ENCODE measurements at places on chromosomes 13 and 19.

DNA sequence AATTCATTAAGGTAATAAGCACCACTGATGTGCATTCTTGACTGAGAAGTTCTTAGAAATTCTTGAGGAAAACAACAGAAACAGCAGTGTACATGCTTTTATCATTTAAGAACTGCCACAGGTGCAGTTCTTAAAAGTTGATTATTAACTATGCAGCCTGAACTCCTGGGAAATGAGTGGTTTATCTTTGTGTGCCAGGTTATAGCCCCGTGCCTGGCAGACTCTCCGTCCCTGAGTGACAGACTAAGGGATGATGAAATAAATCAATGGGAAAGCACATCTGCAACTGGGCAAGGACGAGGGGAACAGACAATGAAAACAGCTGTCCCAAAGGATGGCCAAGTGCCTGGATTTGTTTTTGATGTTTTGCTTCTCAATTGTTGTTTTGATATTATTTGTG, 84.4 kb upstream of the SPATA13 start:
- DNase-seq = no peak

- DNase-seq = no peak
Measured at GRCh38 chr19:19613506-19613905, 5.0 kb downstream of the PBX4 start.

GRCh38 chr13:29193083-29193482, 372.9 kb downstream of the MTUS2 start:
- DNase-seq = no peak

GRCh38 chr19:32421589-32422361, 16.2 kb downstream of the DPY19L3 start:
- DNase-seq = no peak

- DNase-seq = no peak
Measured at GRCh38 chr13:102879793-102880499, 34.1 kb downstream of the ERCC5 start.

DNA sequence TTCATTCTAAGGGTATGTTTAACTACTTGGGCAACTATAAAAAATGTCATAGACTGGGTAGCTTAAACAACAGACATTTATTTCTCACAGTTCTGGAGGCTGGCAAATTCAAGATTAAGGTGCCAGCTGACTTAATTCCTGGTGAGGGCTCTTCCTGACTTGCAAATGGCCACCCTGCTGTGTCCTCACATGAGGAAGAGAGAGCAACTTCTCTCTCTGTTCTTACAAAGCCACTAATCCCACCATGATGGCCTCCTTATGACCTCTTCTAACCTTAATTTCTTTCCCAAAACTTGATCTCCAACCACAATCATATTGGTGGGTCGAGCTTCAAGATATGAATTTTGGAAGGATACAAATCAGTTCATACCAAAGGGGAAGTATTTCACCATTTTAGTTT, 399.0 kb downstream of the DCT start:
- DNase-seq = no peak

GRCh38 chr19:32318884-32319520, 26.4 kb upstream of the ZNF507 start:
- no peak for DNase-seq

- no peak for DNase-seq
Measured at GRCh38 chr13:108525827-108526226, 103.6 kb upstream of the MYO16 start.

- no peak for DNase-seq
Measured at GRCh38 chr13:49443357-49443703, 534 bp downstream of the CAB39L start.

DNA sequence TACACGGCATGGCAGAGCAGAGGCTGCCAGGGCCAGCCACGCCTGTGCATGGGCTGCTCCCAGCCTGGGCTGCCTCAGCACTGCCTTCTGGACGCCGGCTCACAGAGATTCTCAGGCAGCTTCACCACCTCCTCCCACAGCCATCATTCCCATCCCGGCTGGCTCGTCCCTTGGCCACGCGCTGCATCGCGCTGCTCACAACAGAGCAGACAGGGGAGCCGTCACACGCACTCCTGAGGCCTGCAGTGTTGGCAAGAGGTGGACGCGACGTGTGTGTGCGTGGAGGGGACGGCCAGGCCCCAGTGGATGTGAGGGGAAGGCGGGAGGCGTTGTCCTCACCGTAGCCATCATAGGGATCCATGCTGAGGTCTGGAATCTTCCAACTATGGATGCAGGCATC, 7.6 kb upstream of the PRKD2 start:
- DNase-seq = no peak

DNA sequence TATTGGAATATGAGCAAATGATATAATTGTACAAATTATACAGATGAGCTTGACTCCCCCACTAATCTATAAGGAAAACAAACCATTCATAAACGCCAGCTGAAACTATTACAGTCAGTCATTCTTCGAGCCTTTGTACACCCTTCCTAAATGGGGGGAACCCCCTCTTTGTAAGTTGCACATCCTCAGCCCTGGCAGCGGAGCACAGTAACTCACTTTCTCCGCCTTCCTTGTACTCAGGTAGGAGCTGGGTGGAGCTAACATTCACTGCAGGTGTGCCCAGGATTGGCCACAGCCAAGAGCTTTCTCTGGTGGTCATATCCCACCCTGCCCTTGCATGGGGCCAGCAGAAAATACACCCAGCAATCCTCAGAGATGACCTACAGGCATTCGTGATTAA, 28.6 kb downstream of the PIN1 start:
- no peak for DNase-seq

DNA sequence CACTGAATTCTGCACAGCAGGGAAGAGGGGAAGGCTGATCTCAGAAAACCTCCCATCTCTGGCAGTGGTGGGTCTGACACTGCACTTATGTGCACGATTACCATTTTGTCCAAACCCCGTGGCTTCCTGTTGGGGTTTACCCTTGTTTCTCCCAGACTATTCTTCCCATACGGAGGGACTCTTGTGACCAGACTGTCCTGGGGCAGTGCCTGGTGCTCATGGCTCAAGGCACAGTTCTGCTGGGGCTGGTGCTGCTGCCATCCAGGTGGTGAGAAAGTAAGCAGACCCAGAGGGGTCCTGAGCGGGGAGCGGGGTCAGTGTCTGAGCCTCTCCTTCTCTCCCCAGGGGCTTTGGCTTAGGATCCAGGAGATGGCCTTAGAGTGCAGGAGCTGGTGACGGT, 5.1 kb upstream of the SIGLEC9 start:
- no peak for DNase-seq

DNA sequence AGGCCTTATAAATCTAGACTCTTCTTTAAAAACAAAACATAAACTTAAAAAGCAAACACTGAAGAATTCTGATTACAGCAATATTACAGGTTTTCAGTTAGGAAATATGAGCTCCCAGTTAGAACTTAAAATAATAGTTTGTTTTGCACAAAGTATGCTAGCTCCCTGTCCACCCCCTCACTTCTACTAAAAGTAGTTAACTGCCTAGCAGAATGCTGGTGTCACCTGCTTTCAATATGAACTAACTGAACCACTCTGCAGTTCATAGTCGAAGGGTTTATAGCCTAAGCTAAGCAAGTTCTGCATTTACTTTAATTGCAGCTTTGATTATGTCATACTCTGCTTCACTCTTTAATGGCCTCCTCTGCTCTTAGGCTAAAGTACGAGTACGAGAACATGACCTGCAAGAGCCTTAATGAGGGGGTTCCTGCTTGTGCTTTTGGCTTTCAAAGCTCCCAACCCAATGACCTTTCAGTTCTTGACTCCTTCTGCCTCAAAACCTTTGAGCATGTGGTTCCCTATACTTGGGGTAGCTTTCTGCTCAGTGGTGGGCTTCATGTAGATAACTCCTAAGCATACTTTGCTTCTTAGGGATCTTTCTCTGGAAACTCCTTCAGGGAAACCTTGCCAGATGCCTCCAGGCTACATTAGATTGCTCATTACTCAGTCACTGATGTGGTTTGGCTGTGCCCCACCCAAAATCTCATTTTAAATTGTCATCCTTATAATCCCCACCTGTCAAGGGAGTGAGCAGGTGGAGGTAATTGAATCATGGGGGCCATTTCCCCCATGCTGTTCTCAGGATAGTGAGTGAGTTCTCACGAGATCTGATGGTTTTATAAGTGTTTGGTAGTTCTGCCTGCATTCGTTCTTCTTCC, 278.9 kb upstream of the ARGLU1 start:
- no peak for DNase-seq

- no peak for DNase-seq
Measured at GRCh38 chr19:33674626-33675367, 53.0 kb downstream of the CHST8 start.

DNA sequence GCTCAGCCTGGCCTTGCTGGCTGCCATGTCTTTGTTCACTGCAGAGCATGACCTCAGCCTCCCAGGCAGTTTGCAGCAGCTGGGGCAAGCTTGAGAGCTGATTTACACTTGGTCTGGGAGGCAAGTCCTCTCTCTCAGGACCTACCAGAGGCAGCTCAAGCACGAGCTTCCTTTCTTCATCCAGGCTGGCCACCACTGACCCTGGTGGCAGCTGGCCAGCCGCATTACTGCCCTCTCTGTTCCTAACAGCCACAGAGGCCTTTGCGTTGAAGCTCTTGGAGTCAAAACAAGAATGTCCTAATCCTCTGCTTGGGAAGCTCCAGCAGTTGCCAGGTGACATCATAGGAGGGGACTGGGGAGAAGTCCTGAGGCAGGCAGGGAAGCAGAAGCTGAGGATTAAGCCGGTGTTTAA, 85.7 kb downstream of the NUFIP1 start:
- no peak for DNase-seq

- no peak for DNase-seq
Measured at GRCh38 chr13:53415135-53415534, 386.5 kb downstream of the OLFM4 start.

DNA sequence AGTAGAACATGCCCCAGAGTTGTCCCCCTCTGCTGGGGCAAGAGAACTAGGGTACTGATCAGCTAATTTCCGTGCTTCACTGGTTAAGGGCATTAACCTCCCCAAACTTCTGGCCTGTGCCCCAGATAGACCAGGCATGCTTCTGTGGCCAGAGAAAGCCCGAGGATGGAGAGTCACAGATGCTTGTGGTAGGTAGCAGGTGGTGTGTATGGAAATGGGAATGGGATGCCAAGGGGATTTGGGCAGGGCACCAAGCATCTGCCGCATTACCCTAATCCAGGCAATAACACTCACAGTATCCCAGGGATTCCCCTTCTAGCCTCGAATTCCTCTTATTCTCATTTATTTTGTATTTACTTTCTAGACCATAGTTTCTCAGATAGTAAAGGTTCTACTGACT, 124.8 kb upstream of the KLF12 start:
- no peak for DNase-seq

- no peak for DNase-seq
Measured at GRCh38 chr19:29537601-29538000, 11.8 kb downstream of the VSTM2B start.

- no peak for DNase-seq
Measured at GRCh38 chr13:104014803-104015645, 948.8 kb upstream of the SLC10A2 start.

GRCh38 chr13:113850722-113851479, 13.0 kb downstream of the GAS6 start:
- DNase-seq = no peak

GRCh38 chr13:28534801-28535200, 39.9 kb upstream of the FLT1 start:
- no peak for DNase-seq

GRCh38 chr13:42551611-42552010, 22.3 kb upstream of the TNFSF11 start:
- no peak for DNase-seq

- no peak for DNase-seq
Measured at GRCh38 chr13:67833564-67833963, 603.4 kb upstream of the PCDH9 start.

GRCh38 chr19:6925801-6926751, 38.7 kb downstream of the ADGRE1 start:
- peak; percentile 15 for DNase-seq

DNA sequence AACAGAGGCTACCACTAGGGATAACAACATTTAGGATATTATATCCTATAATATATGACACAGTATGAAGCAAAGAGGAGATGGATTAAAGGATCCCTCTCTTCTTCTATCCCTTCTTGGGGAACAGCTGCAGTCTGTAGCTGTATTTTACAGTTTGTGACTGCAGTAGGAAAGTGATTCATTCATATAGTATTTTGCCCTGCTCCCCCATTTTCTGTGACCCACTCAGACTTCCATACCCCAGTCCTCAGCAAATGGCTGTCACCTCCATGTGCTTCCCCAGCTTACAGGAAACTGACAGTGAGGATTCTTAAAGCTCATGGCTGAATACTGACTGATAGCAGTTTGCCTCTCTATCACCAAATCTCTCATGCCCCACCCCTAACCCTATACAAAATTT, 27.5 kb downstream of the MICU2 start:
- DNase-seq = no peak

GRCh38 chr13:33087790-33088189, 71.6 kb downstream of the KL start:
- DNase-seq = no peak

GRCh38 chr13:45456196-45456972, 8.4 kb upstream of the COG3 start:
- no peak for DNase-seq

GRCh38 chr19:18208098-18208951, 4.5 kb upstream of the RAB3A start:
- no peak for DNase-seq

GRCh38 chr13:103040006-103040405, 26.2 kb downstream of the SLC10A2 start:
- no peak for DNase-seq

DNA sequence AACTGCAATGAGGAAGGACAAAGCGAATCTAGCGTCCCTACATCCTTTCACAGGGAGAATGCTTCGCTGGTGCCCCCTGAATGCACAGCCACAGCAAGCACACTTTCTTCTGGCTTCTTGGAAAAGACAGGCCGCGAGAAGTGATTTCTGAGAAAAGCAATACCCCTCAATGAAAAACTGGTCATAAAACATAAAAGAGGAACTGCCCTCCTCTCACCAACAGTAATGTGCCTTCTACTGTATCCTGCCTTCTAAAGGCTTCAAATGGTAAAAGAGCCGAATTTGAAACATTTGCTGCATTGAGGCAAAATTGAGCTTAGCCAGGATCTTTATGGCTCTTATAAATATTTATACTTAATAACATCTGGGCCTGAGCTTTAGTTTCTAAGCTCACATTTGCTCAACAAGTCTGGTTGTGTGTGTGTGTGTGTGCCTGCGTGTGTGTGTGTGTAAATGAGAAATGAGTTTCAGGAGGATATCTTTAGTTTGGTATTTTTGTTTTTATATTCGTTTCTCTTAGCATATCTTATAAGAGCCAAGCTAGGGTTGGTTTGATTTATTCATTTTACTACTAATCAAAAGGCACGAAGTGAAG, 246.1 kb upstream of the MAB21L1 start:
- no peak for DNase-seq

- DNase-seq = peak; percentile 53
Measured at GRCh38 chr19:16566161-16566560, 6.1 kb downstream of the SLC35E1 start.

GRCh38 chr13:20706661-20707060, 3.2 kb downstream of the IL17D start:
- DNase-seq = no peak

All from activated T-cell treated with anti-CD3 and anti-CD28 coated beads for 48 hours (primary cell).